ENCODE measurements at places on chromosomes 2 and 18.

GRCh38 chr2:139064159-139064558, 284.0 kb upstream of the NXPH2 start:
- no peak overlapping the region for H3K27ac ChIP-seq
- DNase-seq: no peak
- H3K27me3 ChIP-seq: no peaks in the 10 kb centered on the region
- H3K36me3 ChIP-seq: no peaks in the 10 kb centered on the region
- H3K4me3 ChIP-seq: no peak overlapping the region

DNA sequence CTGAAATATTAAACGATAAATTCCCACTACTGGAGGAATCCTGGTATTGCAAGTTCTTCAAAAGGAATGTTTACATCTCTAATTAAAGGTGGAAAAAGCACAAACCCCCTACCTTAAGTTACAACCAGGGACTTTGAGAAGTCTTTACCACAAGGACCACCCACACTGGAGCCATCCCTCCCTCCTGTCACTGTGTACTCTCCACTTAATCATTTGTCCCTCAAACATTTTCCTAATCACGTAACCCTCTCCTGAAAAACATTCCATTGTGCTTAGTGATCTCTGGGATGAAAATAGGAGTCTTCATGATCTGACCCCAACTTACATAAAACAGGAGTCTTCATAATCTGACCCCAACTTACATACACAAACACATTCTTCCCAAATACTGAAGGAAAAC, 85.7 kb downstream of the SUCLG1 start:
- no peak overlapping the region for H3K27ac ChIP-seq
- H3K36me3 ChIP-seq: no peaks in the 10 kb centered on the region
- no peak overlapping the region for H3K4me3 ChIP-seq
- no peaks in the 10 kb centered on the region for H3K4me1 ChIP-seq

- no peak for DNase-seq
- no peaks in the 10 kb centered on the region for H3K27me3 ChIP-seq
- H3K36me3 ChIP-seq: no peaks in the 10 kb centered on the region
- no peak overlapping the region for H3K27ac ChIP-seq
Measured at GRCh38 chr2:67259556-67260342, 137.4 kb upstream of the ETAA1 start.

GRCh38 chr2:102166189-102166845, 20.5 kb upstream of the IL1RL2 start:
- H3K4me3 ChIP-seq: no peak overlapping the region
- DNase-seq: peak; percentile 53
- H3K27ac ChIP-seq: no peak overlapping the region
- H3K4me1 ChIP-seq: peaks cover 5% of the 10 kb centered on the region

DNA sequence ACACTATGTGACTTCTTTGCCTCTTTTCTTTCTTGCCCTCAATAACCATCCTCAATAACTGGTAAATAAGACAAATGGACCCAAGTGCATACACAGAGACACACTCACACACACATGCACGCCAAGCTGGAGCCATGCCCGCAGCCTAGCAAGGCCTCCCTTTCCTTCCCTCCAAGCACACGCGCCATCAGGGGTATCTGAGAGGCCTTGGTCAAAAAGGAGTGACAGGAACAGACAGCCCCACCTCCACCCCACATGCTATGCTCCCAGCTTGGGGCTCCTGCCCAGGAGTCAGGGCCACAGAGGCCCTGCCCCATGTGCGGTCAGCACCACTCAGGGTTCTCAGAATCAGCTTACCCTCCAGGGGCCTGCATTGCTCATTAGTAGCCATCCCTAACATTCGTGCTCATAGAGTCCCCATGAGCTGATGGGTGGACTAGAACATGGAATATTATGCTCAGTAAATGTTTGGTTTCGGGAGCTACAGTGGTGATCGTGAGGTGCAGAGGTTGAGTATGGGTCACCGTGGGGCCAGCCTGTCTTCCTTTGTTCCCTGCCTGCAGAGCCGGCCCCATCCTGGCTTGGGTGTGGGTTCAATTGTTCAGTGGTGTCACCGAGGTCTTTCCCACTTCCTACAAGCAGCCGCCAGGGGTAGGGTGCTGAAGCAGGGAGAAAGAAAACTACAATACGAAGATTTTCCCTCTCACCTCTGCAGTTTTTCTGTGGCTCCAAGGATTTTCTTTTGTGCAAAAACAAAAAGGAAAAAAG, 158.2 kb upstream of the RAB12 start:
- no peak overlapping the region for H3K27ac ChIP-seq
- no peaks in the 10 kb centered on the region for H3K4me1 ChIP-seq
- no peaks in the 10 kb centered on the region for H3K27me3 ChIP-seq

GRCh38 chr2:191907545-191907944, 60.7 kb upstream of the CAVIN2 start:
- DNase-seq: no peak
- no peaks in the 10 kb centered on the region for H3K36me3 ChIP-seq
- no peak overlapping the region for H3K27ac ChIP-seq

- no peaks in the 10 kb centered on the region for H3K27me3 ChIP-seq
- no peaks in the 10 kb centered on the region for H3K4me1 ChIP-seq
- DNase-seq: no peak
Measured at GRCh38 chr2:132441051-132441450, 24.4 kb downstream of the GPR39 start.
